SK-N-SH treated with all-trans-retinoic acid at 6 μM for 48 hours (cell line): ENCODE measurements at places on chromosomes 3 and 15.

- no peak for ATAC-seq
These were observed 20.8 kb upstream of the TNIK start for GRCh38 chr3:171481011-171481410.

DNA sequence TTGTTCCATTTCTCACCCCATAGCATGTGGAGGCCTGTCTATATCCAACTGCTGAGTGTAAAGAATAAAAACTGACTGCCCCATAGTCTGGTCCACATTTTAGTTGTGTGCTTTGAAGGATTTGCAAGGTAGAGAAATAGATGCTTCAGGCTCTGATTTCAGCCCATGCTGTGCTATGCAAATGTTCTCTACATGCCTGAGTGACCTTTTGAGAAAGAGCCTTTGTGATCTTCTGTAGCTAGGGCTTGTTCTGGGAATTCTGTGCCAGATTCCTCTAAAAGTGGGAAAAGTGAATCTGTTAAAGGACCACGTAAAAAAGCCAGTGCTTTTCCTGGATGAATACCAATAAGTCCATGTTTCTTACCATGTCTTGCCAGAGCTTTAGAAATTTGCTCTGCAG is 5.2 kb downstream of the KCTD6 start:
- ATAC-seq = peak; percentile 29

DNA sequence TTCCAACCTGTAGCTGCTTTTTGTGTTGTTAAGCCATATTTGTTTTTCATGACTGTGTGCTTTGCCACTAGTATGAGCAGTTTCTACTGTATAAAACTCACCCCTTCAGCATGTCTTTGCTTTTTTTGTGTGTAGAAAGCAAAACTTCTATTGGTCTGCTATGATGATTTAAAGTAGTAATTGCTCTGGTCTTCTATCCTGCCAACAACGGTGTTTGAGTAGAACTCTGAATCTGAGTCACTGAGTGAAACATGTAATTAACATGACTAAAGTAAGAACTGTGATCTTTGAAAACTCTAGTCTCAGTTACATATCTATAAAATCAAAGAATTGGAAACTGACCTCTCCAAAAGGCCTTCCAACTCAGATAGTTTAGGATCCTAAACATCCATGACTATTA is 133.6 kb downstream of the TPRG1 start:
- ATAC-seq = no peak

DNA sequence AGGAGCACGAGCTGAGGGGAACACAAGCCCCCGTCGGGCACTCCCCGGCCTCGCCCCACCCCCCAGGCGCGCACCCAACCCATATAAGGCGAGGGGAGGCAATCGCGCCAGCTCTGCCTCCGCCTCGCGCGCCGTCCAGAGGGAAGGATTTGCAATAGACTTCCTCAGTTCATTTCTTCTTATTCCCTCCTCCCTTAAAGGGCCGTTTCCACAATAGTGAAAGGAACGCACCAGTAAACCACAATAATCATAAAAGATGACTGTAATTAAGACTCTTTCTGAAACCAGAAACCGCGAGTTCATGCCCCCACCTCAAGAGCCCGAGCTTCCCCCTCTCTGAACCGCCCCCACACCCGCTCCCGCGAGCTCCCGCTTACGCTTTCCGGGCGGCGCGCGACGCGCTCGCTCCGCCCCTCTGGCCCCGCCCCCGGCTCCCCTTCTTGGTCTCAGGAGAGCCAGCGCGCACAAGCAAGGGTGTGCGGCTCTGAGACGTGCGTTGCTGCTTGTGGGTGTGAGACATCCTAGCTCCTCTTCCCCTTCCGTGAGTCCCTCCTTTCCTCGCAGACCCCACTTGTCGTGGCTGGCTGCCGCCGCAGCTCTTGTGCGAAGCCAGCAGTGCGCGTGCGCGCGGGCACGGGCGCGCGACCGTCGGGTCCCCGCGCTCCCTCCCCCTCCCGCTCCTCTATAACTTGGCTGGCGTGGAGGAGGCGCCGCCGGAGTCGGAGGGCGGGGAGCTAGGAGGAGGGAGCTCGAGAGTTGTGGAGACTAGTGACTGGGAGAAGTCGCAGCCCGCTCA is at the start of gene DIPK2A:
DIPK2A (plus strand) TSS at position 465 of the 796 bp plus-strand sequence. CDS start 510 bp downstream, outside the sequence.
- ATAC-seq = peak; percentile 87

- no peak for ATAC-seq
These were observed 463.1 kb upstream of the NECTIN3 start for GRCh38 chr3:110608566-110608965.

DNA sequence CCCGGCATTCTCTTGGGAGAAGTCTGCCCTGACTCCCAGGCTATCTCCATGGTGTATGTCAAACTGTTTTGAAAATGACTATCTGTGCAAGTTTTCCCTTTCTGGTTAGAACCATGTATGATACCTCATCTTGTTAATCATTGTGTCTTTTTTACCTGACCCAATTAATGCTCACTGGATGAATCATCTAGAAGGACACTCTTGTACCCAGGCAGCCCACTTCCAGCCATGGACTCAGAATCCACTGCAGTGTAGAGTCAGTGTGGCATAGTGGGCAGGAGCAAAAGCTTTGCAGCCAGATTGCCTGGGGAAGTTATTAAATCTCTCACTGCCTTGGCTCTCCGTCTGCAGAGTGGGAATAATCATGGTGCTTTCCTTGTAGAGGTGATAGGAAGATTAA is 1.2 kb downstream of the FAM3D start:
- no peak for ATAC-seq

- peak; percentile 91 for ATAC-seq
These were observed 9.1 kb downstream of the BCL2L10 start for GRCh38 chr15:52103217-52104207.

- ATAC-seq = no peak
These were observed 7.5 kb downstream of the EXOSC7 start for GRCh38 chr3:44983484-44983941.

- ATAC-seq = no peak
These were observed 225.4 kb downstream of the SATB1 start for GRCh38 chr3:18199757-18200156.

DNA sequence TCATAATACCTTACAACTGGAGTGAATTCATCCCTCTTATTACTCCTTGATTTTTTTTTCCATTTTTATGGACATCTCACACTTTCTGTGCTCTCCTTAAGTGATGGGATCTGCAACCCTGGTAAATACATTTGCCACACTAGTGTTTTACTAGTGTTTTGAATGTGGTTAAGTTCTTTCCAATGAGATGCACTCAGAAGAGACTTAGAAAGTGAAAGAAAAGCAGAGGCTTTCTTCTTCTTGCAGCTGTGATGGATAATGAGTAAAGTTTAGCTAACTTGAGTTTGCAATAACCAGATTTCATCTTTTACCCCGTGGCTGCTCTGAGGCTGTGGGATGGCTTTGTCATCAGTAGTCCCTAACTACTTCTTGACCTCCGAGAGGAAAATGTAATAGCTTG is 1248.4 kb downstream of the NSUN3 start:
- no peak for ATAC-seq

- ATAC-seq = peak; percentile 39; the same call in 2 of the 3 replicates
These were observed 52.7 kb downstream of the RAD54L2 start for GRCh38 chr3:51591231-51591630.

DNA sequence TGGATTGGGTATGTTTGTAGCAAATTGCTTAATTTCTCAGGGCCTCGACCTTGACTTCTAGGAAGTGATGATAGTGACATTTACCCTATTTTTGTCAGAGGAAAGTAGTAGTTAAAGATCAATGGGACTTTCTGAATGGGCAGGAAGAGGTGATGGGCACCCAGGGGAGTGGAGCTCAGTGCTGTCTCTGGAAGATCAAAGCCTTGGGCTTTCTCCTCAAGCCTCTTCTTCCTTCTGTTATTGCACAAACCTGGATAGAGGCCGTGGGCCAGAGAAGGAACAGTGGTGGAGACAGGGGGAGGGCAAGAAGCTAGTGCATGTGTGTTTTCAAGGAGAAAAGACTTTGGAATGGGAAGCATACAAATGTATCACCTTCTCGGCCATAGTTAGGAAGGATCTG is 44.9 kb upstream of the EOMES start:
- no peak for ATAC-seq

DNA sequence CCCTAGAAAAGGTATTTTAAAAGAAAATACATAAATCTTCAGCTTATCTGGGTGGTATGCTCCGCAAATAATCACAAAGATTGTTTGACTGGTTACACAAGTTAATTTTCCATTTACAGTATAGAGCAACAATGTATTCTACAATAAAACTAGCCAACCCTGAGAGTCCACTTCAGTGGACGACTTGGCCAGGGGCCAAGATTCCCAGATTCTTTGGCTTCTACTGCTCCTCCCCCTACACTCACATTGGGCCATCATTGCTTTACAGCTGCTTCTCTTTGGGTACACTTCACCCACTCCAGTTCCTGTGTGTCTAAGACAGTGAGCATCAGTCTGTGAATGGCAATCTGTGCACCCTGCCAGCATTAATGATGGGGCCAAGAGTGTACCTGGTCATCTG is 17.2 kb upstream of the PRICKLE2 start:
- no peak for ATAC-seq

- no peak for ATAC-seq
These were observed 228.9 kb upstream of the MRPL3 start for GRCh38 chr3:131731709-131732108.

GRCh38 chr15:45910671-45911070 is 275.8 kb downstream of the SQOR start:
- no peak for ATAC-seq

- ATAC-seq = no peak
These were observed 139.7 kb upstream of the RARB start for GRCh38 chr3:25288413-25288812.

DNA sequence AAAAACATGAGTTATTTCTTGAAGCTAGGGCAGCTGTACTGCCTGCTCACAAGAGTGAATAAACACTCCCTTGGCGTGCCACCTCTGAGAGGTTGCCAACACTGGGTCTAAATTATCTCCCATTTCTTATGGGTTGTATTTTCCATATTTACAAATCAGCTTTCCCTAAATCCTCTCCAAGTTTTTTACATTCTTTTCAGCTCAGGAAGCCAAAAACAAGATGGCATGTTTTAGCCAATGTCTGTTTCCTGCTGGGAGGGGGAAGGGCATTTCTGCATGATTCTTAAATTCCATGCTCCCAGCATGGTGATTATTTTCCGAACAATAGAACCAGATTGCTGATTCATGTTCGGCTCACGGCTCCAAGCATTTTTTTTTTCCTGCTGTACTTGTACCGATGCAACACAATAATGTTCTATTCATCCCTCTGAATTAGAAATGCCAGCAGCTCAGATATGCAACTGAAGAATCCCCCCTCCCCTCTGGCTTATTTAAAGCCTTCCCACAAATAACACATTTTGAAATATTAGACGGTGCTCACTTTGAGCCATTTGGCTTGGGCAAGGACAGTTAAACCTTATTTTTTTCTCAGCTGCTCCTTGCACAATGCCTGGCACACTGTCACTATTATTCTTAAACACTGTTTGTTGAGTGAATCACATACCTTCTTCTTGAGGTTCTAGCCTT is 252.5 kb downstream of the THRB start:
- ATAC-seq = peak; percentile 41

- no peak for ATAC-seq
These were observed 20.9 kb downstream of the PLSCR1 start for GRCh38 chr3:146523531-146523930.

- ATAC-seq = no peak
These were observed 266.3 kb downstream of the RPLP1 start for GRCh38 chr15:69718916-69719315.

DNA sequence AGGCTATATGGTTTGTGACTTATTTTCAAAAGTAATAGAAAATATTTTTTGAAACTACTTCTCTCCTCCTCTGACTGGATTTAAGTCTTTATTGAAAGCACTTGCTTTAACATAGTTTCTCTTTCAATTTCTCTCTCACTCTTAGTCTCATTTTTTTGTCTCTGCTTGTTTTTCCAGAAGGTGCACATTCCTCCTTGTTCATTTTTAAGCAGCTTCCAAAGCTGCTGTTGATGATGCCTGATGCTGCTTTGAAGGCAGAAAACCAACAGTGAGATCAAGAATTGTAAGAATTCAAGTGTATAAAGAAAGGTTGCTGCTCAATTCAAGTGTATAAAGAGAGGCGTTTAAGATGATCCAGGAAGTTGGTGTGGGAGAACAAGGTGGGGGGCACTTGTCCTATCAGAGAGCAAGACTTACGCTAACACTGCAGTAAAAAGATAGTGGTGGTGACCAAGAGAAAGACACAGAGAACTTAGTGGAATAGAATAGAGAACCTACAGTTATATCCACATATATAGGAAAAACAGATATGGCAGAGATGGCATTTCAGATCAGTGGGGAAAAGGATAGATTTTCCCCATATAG is 12.1 kb downstream of the NR2C2 start:
- no peak for ATAC-seq

DNA sequence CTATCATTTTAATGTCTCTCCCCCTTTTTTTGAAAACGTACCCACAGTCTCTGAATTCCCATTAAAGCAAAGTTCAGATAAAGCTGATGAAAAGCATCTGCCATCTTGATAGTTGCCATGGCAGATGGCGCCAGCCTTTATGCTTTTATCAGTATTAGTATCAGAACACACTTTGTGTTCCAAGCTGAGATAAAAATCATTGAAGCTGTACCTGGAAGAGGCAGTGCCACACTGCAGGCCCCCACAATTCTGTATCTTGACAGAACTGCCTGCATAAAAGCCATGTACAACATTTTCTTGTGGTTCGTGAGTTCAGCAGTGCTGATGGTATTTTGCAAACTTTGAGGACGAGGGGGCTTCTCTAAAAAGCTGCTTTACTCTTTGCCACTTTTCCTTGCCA is 311.7 kb downstream of the SATB1 start:
- ATAC-seq = no peak

DNA sequence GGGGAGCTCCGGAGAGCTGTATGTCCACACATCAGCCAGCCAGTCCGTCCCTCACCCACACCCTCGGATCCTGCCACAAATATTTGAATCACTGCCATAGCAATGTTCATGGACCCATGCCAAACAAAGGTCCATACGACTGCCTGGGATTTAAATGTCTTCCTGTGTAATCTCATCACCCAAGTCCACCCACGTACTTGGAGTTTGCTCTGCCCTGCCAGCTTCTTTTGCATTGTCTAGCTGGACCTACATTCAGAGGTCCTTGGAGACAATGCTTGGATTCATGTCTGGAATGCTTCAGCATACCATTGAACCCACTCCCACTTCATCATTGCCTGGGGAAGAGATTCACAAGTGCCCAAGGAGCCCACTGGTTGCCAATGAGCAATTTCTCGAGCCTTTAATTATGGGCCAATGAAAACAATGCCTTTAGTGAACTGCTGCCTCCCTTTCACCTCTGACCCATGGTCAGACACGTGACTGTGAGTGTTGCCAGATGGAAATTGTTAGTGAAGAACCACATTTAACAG is 90.4 kb upstream of the PHLDB2 start:
- peak; percentile 86 for ATAC-seq
